ENCODE measurements at places on chromosomes 6 and 20.

GRCh38 chr20:36367907-36368799, 62.0 kb downstream of the DLGAP4 start:
- no peak for DNase-seq

- no peak for DNase-seq
These were observed 38.2 kb downstream of the SAMD5 start for GRCh38 chr6:147546501-147547368.

DNA sequence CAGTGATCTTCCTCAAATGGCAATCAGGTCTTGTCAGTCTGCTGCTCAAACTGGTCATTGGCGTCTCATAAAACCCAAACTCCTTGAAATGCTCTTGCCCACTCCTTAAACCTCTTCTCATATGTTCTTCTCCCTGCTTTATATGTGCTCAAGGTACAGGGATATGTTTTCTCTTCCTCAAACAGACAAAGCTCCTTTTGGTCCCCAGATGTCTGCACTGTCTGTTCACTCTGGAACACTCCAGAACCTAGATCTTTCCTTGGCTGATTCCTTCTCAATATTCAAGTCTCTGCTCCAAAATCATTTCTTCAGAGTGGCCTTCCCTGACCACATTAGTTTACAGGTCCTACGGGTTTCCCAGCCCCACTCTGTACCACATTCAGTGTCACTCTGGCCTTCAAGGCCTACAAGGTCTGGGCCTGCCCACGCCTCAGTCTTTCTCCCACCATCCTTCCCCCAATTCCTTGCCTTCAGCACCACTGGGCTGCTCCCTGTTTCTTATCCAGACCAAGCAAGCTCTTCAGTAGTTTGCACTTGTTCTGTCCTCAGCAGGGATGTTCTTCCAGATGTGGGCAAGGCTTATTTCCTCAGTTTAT, 9.0 kb downstream of the THEMIS start:
- DNase-seq: no peak

DNA sequence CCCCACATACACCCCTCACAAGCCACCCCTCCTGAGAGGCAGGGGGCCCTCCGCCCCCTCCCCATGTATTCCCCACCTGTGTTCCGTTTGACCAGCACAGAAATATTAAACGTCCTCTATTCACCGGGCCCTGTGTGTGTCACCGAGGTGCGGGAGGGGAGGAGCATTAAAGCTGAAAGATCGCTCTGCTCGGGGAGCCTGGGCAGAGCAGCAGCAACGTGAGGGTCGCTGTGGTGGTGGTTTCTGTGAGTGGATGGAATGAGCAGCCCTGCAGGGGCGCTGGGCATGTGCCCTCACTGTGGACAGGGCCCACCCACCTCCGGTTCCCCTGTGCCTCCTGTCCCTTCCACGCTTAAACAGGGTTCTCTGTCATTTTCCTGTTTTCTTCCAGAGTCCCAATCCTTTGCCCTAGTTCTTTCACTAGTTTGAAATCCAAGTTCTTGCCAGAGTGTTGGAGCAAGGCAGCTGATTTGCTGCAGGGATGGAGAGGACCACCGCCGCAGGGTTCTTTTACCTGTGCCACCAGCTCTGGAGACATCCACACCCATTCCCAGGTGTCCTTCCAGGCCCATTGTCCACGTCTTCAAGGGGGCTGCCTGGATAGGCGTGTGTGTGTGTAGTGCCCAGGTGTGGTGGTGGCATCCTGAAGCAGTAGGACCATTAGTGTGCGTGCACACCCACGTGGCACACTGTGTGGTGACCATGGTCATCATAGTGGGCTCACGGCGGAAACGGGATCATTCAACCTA, 37.6 kb upstream of the MDFI start:
- DNase-seq: no peak

- DNase-seq: no peak
These were observed 11.5 kb downstream of the TREML4 start for GRCh38 chr6:41239467-41240159.

- DNase-seq: no peak
These were observed 66.8 kb downstream of the PPP1R3G start for GRCh38 chr6:5151955-5152401.

- peak; percentile 42 for DNase-seq
These were observed 109.7 kb downstream of the LRFN2 start for GRCh38 chr6:40477246-40478126.

- DNase-seq: peak; percentile 52
These were observed 2.8 kb upstream of the DIDO1 start for GRCh38 chr20:62929051-62929538.

- no peak for DNase-seq
These were observed 192.4 kb upstream of the ZNF217 start for GRCh38 chr20:53786071-53786444.

DNA sequence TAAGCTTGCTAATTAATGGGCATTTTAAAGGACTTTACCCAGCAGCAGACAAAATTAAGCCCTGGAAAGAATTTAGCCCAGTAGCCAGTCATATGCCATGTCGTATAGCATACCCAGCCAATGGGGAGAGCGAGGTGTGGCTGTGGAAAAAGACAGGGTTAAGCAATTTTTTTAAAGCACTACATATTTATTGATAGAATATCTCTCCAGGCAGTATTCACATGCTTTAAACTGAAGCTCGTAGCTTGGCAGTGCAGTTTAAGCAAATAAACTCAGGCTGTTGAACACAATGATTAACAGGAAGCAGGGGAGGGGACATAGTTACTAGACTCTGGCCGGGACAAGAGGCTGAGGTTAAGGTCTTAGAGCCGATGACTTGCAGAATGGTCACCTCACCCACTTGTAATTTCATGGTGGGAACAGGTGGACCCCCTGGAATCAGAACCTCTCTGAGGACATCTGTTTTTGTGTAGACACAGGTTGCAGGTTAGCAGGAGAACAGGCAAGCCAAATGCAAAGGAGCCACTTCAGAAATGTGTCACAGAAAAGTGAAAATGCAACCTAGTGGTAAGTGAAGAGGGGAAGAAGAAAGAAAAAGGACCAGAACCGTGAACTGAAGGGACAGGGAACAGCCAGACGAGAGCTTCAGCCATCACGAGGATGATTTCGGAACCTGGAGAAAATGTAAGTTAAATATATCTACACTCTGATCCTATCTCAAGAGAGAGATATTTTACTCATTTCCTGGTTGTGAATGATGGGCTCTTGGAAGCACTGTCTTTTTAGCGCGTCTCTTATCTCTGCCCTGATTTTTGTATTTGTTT, 7.2 kb downstream of the GCNT2 start:
- no peak for DNase-seq

GRCh38 chr6:147750413-147750812, 241.9 kb downstream of the SAMD5 start:
- DNase-seq: no peak

- DNase-seq: no peak
These were observed 4.3 kb downstream of the MEI4 start for GRCh38 chr6:77656999-77657764.

- peak; percentile 73 for DNase-seq
These were observed 2.5 kb downstream of the IP6K3 start for GRCh38 chr6:33744001-33744848.

GRCh38 chr6:47457370-47457769, 20.2 kb upstream of the CD2AP start:
- DNase-seq: no peak

DNA sequence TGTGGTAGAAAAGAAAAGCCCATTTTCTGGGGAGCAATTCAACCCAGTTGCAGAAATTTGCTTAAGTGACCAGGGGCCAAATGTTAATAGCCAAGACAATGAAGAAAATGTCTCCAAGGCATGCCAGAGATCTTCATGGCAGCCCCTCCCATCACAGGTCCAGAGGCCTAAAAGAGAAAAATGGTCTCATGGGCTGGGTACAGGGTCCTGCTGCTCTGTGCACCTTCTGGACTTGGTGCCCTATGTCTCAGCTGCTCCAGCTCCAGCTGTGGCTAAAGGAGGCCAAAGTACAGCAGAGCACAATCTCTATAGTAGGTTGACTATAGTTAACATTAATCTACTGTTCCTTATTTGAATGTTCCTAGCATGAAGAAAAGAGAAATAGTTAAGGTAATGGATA, 44.7 kb downstream of the FRK start:
- no peak for DNase-seq

GRCh38 chr6:73085443-73085871, 139.8 kb downstream of the KHDC1L start:
- no peak for DNase-seq

GRCh38 chr6:143298071-143298470, 152.4 kb downstream of the ADAT2 start:
- DNase-seq: no peak

- DNase-seq: no peak
These were observed 35.7 kb downstream of the KCNQ5 start for GRCh38 chr6:72657407-72658197.

- no peak for DNase-seq
These were observed 431.6 kb downstream of the GJA1 start for GRCh38 chr6:121867095-121867494.

DNA sequence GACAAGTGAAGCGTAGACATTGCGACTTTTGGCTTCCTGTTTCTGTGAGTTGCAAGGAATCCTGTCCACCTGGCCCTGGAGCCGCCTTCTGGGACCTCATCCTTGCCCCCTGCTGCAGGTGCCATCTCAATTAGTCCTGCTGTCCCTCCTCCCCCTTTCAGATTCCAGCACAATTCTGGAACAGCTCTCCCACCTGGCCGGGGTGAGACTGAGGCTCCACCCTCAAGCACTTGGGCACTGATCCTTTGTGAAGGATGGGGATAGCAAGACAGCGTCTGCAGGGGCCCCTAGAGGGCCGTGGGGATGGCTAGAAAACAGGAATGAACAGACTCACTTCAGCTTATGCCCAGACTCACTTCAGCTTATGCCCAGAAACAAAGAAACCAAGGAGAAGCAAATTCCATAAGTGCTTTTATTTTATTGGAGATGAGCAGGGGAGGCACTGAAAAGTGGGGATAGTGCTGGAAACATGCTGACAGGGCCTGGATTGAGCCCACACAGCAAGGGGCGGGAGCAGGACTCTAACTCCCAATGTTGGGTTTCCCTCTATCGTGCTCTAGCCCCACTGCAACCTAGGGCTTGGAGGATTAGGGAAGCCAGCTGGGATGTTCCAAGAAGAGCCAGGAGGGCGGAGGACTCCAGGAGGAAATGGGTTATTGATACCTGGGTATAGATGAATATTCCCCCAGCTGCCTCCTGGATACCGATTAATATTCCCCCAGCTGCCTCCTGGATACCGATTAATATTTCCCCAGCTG, 1.4 kb downstream of the C6orf15 start:
- DNase-seq: no peak

- no peak for DNase-seq
These were observed 181.0 kb downstream of the ZMYND8 start for GRCh38 chr20:47175493-47175892.

DNA sequence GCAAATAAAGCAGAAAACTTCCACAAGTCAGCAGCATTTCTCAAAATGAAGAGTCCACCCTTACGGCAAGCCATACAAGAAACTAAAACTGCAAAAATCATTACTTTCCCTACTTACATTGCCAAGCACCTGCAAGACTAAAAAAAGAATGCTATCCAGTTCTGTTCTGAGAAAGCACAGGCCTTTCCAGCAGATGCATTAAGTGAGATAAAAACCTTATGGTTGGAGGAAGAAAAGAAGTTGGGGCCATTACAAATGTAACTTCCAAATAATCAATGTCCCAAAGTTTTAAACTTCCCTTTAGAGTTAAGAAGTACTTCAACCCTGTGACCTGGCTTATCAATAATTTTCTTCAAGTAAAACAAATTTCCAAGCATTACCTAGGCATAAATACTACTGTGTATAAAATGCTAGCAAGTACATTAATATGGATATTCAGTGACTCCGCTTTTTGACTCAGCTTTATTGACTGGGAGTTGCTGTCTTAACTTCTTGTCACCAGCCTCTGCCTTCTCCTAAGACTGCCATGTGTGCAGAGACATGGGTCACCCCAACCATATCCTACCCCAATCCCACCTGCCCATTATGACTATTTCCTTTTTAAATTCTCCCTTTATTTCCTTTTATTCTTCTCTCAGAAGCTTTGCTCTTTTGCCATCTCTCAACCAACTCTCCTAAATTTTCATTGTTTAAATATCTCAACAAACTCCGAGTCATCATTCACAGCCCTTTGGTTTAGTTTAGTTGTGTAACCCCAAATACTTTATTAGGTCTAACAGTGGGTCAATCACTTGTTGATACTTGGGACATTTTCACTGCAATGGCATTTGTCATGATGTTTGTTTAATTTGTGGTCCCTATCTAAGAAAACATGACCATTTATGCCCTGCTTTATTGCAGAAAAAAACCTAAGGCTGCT, 49.7 kb downstream of the SLC22A23 start:
- DNase-seq: no peak

GRCh38 chr6:157188213-157188612, 135.1 kb downstream of the TMEM242 start:
- no peak for DNase-seq

DNA sequence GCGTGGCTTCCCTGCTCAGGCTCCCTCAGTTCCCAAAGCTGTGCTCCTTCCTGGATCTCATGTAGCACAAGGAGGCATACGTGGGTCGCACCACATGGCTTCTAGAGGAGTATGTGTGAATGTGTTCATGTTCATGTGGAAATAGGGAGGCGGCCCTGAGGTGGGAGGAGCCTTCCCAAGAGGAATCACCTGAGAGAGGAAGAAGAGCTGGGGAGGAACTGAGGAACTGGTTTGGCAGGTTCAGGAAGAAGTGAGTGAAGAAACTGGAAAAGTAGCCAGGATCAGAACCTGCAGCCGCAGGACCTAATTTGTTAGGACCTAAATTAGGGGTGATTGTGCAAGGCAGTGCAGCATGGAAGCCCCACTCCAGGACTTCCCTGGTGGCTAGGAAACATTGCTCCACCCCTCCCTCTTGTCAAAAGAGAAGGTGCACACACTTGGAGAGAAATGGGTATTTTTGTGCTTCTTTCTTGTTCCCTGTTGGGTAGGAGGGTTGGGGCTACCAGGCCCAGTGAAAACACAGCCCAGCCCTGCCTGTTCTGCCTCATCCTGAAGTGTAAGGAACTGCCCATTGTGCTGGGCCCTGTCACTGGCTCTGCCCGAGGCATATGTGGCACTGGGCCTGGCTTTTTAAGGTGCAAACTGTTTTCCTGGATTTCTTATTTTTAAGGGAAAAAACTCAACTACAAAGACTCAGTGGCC, 20.7 kb downstream of the SYNJ2 start:
- no peak for DNase-seq

DNA sequence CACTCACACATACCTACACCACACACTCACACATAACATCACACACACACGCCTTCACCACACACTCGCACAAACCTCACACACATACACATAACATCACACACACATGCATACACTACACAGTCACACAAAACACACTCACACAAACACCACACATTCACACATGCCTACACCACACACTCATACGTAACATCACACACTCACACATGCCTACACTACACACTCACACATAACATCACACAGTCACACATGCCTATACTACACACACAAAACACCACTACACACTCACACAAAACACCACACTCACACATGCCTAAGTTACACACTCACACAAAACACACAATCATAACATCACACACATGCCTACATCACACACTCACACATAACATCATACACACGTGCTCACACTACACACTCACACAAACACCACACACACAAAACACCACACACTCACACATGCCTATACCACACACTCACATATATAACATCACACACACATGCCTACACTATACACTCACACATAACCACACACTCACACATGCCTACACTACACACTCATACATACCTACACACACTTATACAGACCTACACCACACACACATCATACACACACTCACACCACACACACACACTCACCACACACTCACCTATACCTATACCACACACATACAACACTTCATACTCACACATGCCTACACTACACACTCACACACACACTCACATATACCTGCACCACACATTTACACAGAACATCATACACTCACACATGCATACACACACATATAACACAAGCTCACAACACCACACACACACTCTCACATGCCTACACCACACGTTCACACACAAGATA, 383.5 kb downstream of the C6orf118 start:
- no peak for DNase-seq

All from activated gamma-delta T cell treated with Interleukin-2 at 50 U/mL for 16 hours (primary cell).